ENCODE measurements at places on chromosomes 3 and 15.

DNA sequence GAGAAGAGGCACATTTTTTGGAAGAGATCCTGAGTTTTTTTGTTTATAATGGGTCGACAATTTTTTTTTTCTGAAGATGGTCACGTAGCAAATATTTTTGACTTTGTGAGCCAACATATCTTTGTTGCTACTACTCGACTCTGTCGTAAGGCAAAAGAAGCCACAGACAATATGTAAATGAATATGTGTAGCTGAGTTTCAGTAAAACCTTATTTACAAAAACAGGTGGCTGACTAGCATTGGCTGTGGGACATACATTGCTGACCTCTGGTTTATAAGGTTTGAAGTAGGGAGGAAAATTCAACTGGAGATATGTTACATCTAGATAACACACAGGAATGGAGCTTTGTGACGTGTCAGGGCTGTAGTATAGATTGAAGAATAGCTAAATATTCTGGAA lies 22.5 kb upstream of the NANOGP8 start:
- no peak for DNase-seq

GRCh38 chr3:16358336-16358735 lies 93.3 kb downstream of the OXNAD1 start:
- DNase-seq: no peak

- no peak for DNase-seq
These were observed 25.6 kb upstream of the LARS2 start for GRCh38 chr3:45362758-45363157.

- DNase-seq: no peak
These were observed 41.3 kb downstream of the DNAH1 start for GRCh38 chr3:52357151-52358080.

- no peak for DNase-seq
These were observed 749 bp downstream of the RSRC1 start for GRCh38 chr3:158110658-158111018.

- no peak for DNase-seq
These were observed 1.1 kb downstream of the PDIA5 start for GRCh38 chr3:123067689-123068600.

- DNase-seq: no peak
These were observed 55.0 kb upstream of the ARHGEF3 start for GRCh38 chr3:56856752-56857151.

- DNase-seq: no peak
These were observed 47.0 kb upstream of the ACKR4 start for GRCh38 chr3:132549890-132550578.

DNA sequence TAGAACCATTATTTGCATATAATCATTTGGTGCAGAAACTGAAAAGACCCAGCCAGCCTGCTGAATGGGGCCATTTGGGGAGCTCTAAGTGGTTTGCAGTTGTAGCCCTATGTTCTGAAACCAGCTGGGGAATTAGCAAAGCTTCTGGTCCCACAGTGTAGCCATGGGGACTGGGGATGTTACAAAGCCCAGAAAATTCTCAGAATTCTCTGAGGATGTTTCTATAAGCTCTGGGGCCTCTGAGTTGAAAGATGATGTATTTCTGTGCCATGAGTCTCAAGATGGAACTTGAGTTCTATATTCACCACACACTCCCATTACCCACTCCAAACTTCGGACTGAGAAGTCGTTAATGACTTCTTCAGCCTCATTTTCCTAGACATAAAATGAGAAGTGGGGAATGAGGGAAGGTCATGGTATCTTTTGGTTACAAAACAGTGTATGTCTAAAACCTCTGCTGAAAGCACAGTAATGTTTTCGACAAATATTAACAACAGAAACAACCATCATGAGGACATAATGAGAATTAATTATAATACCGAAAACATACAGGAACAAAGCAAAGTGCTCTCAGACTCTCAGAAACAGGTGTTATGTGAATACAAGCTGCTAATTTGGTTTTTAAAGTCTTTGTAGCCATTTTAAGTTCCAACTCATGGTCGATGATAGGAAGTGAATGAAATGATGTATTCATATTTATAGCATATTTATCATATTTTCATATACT lies 89.4 kb downstream of the RFTN1 start:
- no peak for DNase-seq

DNA sequence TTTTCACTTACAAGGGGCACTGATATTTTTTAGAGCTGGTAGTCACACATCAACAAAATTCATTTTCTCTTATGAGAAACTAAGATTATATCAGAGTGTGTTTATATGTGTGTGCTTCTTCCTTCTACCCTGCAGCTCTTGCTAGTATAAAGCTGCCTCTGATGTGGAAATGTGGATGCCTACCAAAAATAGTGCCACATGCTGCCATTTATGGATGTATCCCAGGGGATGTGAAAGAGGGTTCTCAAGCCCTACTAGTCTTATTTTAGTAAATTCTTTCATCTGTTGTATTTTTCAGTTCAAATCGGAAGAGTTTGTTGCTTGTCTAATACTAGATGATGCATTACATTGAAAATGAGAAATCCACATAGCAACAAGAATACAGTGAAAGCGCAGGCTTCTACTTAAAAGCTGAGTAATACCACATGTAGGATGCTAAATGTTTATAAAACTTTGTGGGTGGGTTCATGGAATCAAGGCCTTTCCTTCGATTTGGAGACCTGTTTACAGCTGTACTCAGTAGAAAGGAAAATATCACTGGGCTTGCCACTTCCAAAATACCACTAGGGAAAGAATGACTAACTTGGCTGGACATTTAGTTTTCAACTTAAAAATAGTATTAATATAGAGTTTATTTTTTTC lies 399.2 kb downstream of the EPHA3 start:
- DNase-seq: no peak

DNA sequence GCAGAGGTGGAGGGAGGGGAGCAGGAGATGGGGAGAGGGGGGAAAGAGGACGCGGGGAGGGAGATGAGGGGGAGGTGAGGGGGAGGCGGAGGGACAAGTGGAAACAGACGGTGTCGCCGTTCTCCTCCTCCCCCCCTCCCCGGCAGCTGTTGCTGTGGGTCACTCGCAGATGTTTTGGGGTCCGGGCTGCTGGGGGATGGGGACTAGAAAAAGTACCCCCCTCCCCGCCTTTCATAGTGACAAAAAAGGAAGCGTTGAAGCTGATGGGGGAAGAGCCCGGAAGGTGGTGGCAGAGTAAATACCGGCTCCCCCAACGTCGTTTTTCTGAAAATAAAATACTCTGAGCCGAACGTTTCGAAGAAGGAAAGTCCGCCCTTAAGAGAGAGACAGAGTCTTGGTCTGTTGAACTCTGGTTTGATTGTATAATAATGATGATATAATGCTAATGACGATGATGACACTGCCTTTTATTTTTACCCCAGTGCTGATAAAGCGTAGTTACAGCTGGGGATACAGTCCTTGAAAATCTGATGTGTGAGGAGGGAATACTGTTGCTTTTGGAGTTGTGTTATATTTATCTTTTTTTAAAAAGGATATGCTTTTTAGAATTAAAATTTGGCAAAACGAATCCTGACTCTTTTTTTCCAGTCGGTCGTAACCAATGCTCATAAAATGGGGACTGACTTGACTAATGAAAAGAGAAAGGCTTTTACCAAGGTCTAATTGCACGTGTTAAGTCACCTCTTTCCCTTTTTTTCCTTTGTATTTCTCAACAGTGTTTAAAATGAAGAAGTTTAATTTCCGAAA lies 993 bp downstream of the STXBP5L start:
- DNase-seq: no peak

DNA sequence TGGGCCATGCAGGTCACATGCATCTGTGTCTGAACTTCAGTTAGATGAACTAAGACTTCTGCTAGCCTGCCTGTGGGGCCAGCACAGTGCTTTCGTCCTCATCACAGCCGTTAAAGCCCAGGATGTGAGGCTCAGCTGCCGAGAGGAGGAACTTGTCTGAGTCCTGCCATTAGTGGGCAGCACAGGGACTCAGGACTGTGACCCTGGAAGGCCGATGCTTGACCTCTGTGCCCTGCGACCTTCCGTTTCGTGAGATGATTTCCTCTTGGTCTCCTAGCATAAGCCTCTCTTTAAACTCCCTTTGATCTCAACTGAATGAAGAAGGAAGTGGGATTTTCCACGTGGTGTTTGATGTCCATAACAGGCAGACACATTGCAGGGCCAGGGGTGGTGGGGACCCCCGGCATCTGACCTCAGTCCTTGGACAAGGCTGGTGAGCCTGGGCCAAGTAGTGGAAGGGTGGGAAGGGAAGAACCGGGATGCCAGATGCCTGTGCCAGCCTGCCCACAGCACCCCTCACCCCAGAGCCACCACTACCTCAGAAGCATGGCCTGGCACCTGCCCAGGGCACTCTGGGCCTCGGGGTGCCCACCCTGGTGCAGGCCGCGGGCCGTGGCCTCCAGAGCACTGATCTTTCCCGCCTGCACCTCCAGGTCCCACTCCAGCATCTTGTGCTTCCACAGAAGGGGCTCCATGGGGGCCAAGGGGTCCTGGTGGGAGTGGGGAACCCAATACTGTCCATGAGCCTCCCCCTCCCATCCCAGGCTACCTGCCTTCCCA lies 21.6 kb downstream of the PLA2G4B start:
- peak; percentile 49 for DNase-seq

DNA sequence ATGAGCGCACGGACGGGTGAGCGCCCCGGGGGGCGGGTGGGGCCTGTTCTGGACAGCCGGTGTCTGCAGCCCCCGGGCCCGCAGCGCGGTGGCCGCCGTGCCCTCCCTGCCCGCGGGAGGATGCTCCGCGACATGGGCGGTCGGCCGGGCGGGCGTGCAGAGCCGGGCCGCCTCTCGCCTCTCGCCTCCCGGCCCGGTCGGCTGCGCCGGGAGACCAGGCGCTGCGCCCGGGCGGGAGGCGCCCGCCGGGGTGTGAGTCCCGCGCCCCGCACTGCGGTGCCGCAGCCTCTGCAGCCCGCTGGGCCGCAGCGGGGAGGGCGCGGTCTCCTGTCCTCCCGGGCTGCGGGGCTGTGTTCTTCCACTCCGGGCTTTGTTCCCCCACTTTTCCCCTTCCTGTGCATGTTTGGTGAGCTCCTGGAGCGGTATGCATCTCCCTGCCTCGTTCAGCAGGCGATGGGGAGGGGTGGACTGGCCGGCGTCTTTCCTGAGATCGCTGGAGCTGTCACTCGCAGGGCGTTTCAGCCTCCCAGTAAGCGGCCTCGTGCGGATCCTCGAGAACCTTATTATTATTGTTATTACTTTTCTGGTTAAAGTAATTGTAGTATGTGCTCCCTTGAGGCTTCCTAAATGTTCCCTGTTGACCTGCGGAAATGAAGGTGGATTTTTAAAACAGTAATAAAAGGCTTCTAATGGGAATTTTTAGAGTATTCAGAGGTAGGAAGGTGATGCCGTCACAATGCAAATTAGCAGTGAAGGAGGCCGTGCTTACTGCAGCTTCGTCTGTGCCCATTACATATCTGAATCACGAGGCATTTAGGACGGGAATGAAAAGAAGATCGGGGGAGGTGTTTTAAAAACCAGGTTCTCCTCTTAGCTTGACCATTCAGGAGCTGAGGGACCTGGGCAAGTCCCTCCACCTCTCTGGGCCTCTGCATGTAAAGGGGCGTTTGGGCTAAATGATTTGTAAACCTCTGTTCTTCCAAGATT lies 593 bp downstream of the TMOD2 start:
- DNase-seq: peak; percentile 36

- no peak for DNase-seq
These were observed 113.5 kb upstream of the FRMD4B start for GRCh38 chr3:69499422-69499821.

- no peak for DNase-seq
These were observed 333.0 kb upstream of the SATB1 start for GRCh38 chr3:18758047-18758704.

DNA sequence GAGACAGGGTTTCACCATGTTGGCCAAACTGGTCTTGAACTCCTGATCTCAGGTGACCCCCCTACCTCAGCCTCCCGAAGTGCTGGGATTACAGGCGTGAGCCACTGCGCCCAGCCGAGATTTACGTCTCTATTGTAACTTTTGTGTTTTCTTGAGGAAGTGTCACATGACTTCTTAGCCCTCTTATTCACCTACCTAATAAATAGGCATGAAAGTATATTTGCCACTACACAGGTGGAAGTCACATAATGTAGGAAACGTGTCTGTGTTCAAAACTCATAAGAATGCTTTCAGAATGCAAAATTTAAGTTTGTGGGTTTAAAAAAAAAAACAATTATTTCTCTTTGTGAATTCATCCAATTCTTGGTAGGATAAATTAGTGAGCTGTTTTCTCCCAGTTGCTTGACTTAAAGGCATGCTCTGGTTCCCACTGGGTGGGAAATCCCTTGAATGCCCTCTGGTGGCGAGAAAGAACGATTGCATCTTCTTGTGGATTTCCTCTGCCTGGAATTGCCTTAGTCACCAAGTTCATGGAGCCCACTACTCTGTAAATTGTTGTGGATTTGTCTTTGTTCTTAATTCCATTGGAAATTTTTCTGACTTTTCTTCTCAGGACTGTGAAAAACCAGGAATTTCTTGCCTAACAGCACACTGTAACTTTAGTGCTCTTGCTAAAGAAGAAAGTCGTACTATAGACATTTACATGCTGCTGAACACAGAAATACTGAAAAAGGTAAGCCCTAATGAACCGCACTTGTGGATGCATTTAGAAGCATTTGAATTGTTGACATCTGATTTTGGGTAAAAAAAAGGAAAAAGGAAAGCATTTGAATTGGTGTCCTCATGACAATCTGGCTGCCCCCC lies 82.2 kb upstream of the CTDSPL start:
- DNase-seq: peak; percentile 38

DNA sequence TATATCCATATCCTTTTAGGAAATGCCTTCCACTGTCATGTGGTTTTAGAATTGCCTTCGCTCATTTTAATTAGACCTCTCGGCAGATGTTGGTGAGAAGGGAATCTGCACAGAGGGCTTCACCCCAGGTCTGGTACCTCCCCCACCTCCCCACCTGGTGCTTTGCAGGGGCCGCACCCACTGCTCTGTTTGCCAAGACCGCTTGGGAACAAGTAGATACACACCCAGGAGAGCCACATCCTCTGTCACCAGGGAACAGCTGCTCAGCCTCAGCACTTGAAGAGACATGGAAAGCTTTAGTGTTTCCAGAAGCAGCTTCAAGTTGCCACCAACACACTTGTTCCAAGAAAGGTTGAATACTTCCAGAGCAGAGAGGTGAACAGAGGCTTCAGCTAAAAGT lies 21.8 kb downstream of the LRRC31 start:
- no peak for DNase-seq

GRCh38 chr3:172241405-172241804 lies 202.0 kb downstream of the FNDC3B start:
- DNase-seq: no peak

DNA sequence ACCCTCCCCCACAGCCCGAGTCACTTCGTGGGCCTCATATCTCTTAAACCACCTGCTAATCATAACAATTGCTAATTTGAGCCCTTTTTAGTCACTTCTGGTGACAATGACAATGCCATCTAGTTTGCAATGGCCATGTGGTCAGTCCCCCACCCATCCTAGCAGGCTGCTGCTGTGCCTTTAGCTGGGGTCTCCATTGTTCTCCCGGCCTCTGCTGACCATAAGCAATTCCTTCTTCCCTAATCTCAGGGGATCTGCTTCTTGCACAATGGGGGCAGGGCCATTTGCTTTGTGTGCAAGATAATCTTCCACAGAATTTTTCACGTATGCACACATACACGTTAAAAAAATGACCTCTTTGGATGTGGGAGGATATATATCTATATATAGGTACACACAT lies 406.1 kb upstream of the ONECUT1 start:
- peak; percentile 4 for DNase-seq

- DNase-seq: no peak
These were observed 42.9 kb downstream of the RPN1 start for GRCh38 chr3:128607710-128608048.

Data from neural crest cell (in vitro differentiated cells).